Adipocyte (in vitro differentiated cells): ENCODE measurements at places on chromosomes 5 and 9.

DNA sequence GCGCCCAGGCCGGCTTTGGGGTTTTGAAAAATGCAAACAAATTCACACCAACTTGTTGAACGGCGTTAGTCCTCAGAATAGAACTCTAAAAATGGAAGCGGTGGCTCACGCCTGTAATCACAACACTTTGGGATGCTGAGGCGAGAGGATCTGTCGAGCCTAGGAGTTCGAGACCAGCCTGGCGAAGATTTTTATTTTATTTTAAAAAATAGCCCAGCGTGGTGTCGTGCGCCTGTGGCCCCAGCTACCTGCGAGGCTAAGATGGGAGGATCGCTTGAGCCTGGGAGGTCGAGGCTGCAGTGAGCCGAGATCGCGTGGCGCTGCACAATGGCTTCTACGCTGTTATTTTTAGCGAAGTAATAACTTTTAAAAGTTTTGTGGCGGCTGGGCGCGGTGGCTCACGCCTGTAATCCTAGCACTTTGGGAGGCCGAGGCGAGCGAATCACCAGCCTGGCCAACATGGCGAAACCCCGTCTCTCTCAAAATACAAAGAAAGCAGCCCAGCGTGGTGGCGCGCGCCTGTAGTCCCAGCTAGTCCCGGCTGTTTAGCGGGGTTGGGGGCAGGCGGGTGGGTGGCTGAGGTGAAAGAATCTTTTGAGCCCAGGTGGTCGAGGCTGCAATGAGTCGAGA lies 694 bp upstream of the PLIN2 start:
- peak; percentile 54 for DNase-seq

DNA sequence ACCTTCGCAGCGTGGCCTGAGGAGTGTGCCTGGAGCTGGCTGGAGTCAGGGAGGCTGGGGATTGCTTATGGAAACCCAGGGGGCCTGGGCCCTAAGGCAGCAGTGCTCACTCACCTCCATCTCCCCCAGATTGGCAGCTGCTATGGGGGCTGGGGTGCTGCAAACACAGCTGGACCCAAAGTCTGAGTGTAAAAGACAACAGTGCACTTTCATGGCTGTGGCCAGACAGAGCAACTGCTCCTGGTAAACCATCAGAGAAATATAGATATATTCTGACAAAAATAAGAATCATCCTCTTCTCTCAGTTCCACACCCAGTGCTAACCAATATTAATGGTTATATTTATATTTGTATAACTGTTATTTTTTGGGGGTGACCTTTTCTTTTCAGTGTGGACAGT lies 123.9 kb downstream of the TENT4A start:
- no peak for DNase-seq

DNA sequence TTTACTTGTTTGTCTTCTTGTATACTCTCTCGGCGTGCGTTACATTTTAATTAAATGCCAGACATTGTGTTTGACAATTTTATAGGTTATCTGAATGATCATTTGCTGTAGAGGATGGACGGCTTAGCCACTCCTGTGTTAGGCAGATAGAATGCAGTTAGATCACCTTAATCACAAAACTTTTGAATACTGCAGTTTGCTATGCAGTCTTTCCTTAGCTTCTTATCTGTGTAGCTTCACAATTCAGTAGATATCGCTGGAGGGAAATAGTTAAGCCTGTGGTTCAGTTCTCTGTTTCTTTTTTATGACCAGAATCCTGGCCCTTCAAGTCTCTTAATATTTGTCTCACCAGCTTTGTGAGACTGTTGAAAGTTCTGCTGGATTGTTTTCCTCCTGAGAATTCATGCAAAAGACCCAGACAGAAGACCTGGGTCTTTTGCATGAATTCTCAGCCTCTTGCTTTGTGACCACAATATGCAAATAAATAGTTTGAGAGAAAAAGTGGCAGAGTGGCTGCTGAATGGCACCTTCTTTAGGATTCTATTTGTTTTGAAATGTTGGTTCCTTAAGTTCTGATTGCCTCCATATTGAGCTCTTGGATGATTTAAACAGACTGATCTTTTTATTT lies 40.2 kb downstream of the RASA1 start:
- DNase-seq, result no peak

DNA sequence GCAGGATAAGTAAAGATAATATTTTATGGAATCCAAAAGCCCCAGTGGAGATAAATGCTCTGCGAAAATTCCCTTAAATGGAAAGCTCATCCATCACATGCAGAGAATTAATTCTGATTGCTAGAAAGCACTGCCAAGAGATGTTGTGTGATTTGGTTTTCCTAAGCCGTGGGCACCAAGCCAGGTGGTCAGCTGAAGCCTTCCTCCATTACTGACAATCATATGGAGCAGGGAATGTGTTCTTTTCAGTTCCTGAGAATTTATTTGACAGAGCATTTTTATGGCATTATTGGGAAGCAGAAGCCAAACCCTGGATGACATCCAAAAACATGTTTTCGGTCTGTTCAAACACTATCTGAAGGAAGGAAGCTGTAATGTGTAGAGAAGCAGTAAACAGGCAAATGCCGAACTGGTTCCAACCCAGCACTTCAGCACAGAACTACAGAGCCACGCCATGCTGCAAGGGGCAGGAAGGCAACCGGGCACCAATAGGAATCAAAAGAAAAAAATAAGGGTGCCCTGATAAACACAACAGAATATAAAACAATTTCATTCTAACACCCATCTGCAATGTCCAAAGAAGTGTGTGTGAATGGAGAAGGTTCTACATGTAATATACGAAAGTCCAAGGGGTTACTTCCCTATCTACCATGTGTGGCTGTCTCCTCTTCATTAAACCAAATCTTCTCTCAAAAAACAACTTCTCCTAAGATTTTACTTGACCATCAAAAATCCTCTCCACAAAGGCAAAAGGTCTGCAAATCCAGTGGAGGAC lies 12.3 kb downstream of the ARSB start:
- peak; percentile 37 for DNase-seq

- DNase-seq, result peak; percentile 19
Measured at GRCh38 chr9:104553261-104553660, 15.7 kb upstream of the OR13C8 start.

DNA sequence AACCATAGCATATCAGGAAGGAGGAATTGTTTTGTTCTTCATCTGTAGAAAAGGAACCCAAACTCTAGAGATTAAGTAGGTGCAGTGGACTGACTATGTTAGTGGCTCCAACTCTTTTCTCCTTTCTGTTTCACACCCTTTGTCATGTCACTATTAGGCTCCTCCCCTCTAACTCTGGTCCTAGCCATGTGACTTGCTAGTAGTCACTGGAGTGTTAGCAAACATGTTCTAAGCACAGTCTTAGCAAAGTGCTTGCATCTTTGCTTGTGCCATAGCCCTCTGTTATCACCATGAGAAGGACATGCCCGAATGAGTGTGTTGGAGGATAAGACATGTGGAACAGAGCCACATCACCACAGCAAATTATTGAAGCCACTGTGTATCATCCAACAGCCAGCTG lies 55.4 kb upstream of the PPP3R2 start:
- no peak for DNase-seq

DNA sequence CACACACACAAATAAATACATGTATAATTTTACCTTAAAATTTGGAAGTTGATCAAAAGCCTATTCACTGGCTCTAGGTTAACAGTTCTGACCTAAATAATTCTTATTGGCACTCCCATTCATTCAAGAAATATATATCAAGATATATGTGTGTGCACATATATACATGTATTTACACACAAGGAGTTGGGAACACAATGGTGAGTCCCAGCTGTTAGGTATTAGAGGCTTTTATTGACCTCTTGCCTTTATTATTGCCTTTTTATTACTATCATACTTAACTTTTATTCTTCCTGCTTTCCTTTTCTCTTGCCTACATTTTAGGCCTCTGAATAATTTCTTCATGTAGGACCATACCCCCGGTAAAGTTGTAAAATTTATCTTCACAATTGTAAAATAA lies 25.0 kb downstream of the CCDC152 start:
- no peak for DNase-seq

- no peak for DNase-seq
Measured at GRCh38 chr5:9429691-9430215, 116.1 kb downstream of the SEMA5A start.

- DNase-seq, result no peak
Measured at GRCh38 chr9:34417734-34418133, 40.6 kb downstream of the FAM219A start.

- DNase-seq, result peak; percentile 85
Measured at GRCh38 chr9:21994556-21995005, at the start of gene CDKN2B-AS1. Gene CDKN2B-AS1 (plus strand): TSS chr9:21994791.

GRCh38 chr5:93893075-93893474 lies 151.7 kb upstream of the POU5F2 start:
- no peak for DNase-seq

DNA sequence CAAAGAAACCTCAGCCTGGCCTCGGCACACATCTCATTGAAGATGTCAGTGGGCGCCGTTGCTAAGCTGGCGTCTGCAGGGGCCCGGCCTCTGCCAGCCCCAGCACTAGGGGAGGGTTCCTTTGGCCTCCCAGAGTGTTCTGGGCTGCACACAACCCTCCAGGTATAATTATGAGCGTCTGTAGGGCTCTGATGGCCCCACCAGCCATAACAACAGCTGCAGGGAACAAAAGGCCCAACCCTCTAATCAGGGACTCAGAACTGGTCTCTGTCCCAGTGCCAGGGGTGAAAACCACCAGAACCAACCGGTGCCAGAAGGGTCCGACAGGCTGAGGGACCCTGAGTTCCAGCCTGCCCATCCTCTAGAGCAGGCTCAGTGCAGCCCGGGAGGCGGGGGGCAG lies 39.5 kb upstream of the SLC12A7 start:
- no peak for DNase-seq

DNA sequence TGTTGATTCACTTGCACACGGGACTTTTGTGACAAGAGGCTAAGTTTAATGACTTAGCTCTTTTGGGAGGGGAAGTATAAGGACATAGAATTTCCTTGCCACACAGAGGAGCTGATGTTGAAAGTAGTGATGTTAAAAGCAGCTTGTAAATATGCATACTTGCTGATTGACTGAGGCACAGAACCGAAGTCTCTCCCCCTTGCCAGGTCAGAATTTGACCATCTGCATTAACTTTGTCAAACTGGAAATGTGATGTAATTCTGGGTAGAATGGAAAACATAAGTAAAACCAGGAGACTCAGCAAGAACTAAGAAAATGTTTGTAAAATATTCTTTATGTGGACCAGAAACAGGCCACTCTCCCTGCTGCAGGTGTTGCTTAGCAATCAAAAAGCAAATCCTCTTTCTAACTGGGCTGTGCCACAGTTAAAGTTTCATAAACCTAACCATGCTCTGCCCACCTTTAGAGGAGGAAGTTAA lies 284.2 kb downstream of the NR3C1 start:
- DNase-seq, result peak; percentile 45

DNA sequence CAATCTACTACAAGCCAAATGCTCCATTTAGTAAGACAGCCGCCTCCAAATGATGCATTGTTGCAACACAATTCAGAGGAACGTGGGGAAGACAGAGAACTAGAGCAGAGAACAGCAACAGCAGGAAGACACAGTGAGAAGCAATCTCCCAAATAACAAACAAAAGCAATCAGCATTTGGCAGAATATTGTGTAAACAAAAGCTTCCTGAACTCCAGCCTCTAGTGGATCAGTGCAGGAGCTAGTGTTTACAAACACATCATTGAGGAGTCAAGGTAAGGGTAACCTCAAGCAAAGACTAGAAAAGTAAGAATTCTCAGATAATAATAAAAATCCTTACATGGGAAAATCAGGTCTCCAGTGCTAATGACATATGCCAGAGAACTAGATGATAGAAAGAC lies 20.6 kb downstream of the FST start:
- DNase-seq, result no peak

DNA sequence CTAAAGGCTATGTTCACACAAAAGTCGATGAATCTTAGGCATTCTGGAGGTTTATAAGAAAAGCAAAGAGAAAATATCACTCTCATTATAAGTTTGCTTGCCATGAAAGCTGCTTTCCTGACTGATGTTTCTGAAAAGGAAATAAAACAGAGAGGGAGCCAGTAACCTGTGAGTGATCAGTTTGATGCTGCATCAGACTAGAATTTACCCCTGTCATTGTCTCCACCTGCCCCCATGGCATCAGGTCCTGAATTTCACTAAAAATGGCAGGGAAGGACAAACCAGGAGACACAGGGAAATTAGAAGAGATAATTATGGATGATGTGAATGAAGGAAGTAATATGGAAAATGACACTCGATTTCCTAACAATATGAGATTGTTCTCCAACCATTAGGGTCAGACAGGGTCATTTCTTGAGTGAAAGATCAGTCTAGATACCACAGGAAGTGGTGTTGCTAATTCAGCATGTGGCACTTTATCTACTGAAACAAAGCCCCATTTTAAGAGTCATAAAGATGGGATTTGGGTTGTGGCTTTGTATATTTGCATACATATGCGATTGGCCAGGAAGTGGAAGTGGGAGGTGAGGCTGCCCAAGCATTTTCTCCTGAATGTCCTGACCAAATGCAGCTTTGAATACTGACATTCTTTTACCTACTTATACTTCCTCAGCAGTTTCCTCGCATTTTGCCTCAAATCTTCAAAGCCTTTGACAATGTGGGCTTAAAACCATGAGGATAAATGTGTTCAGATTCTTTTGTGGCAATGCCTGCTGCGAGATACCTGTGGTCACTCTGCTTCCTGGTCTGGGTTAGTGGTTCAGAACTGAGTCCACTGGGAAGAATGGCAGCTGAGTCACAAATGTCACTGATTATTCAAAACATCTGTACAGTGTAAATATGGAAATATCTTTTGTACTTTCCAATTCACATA lies 29.7 kb downstream of the MEGF10 start:
- DNase-seq, result peak; percentile 24

DNA sequence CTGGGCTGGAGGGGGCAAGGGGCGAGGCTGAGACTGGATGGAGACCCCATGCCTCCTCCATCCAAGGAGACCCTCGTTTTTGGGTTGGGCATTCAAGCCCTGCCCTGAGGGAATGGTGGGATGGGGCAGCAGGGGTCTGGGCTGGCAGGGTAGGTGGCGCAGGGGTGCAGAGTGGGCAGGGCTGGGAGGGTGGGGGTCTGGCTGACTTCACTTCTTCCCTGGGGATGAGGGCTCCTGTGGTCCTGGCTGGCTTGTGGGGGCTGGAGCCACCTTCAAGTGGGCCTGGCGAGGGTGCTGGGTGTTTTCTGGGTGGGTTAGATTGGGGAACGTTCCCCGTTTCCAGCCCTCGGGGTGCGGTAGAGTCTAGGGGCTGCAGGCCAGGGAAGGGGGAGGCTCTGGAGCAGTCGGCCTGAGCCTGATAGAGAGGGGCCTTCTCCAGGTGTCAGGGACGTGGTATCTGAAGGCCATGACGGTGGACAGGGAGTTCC lies 412 bp downstream of the LCN1 start:
- DNase-seq, result no peak
